ENCODE measurements at places on chromosomes 2 and 18. TPM values are rescaled to one million over a fixed set of nuclear protein-coding genes. Genes with fewer than 3 reads are reported as not detected.

DNA sequence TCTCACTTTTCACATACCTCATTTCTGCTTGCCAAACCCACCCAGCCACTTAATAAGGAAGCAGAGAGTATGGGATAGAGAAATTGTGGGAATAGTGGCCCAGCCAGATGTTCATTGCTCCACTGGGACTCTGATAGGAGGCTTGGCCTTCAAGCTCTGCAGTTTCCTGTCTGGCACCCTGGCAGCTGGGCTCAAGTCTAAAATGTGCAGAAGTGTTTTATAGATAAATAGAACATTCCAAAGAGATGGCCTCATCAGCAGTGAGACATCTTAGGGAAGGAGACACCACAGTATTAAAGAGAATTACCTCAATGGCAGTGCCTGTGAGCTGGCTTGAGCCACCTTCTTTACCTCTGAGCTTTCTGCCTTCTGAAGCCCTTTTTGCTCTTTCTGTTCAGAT, 24.7 kb downstream of the COPS7B start:
- DNase-seq: no peak

DNA sequence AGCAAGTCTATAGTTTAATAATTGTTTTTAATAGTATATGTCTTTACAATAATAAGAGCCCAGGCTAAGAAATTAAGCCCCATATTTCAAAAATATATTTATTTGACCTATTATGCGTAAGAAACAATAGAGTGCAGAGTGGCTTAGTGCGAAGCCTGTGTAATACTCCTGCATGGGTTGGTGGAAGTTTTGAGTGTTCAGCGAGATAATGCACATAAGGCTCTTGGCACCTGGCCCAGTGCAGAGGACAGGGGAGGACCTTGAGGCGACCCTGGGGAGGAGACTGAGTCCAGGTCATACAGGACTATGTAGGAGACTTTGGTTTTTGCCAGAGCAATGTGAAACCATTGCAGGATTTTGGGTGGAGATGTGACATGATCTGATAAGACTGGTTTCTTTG, 132.4 kb upstream of the ST6GAL2 start:
- DNase-seq: no peak

GRCh38 chr2:144526831-144527230, 6.9 kb upstream of the ZEB2 start:
- no peak for DNase-seq

The TWIST2 gene
- 8.1 TPM for total RNA-seq

The TRIM54 gene
- total RNA-seq: 5.5 TPM
